ENCODE measurements at places on chromosomes 5 and 9.

DNA sequence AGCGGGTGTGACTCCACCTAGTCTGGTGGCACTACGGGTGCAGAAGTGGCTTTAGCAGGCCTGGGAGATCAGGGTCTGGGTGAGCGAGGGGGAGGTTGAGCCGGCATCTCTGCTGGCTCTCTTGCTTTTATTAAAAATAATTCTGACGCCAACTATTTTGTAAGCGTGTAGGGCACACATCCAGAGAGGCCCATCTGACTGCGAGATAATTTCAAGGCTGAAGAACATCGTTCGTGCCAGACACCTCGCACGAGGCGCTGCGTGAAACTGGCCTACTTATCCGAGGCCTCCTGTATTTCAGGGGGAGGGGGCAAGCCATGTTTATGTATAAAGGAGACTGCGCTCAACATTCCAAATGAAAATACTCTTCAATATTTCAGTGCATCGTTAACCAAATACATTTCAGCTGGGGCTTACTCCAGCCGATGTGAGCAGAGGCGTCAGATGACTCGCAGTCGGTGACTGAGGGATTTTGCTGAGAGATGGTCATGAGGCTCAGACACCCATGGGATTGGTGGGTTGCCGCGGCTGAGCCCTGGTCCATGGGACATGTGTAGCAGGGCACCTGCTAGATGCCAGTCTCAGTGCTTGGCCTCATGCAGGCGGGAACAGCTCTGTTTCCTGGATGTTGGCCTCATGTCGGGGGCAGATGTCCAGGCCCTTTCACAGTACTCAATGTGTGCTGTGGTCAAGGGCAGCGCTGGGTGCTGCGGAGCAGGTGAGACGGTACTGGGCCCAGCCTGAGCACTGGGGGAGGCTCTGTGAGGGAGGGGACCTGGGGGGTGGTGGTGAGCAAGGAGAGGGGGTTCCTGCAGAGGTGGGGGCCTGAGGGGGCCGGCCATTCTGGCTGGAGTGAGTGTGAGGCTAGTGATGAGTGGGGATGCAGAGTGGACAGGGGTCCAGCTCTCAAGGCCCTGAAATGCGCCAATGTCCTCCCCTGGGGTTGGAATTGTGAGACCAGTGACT, 201.5 kb downstream of the DAB2IP start:
- no peak for DNase-seq

DNA sequence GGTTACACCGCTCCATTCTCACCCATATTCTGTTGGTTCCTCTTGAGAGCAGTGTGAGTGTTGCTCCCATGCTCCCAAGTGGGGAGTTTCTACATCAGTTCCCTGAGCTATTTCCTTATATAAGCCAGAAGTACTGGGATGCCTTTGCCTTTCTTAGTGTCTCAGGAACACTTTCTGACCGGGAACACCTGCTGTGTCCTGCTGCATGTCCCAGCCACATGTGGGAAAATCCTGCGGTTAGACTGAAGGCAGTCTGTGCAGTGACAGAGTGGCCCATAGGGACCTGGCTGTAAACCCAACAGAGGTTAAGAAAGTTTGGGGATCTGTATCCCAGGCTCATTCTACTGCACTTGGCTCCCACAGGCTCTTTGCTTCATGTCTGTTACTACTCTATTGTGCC, 126.0 kb downstream of the EGFLAM start:
- DNase-seq = no peak

GRCh38 chr9:120299785-120300184, 280.2 kb downstream of the CDK5RAP2 start:
- no peak for DNase-seq

GRCh38 chr5:1190837-1191239, 10.6 kb upstream of the SLC6A19 start:
- DNase-seq = no peak

- DNase-seq = no peak
Measured at GRCh38 chr9:656926-657568, 184.4 kb upstream of the DMRT1 start.

DNA sequence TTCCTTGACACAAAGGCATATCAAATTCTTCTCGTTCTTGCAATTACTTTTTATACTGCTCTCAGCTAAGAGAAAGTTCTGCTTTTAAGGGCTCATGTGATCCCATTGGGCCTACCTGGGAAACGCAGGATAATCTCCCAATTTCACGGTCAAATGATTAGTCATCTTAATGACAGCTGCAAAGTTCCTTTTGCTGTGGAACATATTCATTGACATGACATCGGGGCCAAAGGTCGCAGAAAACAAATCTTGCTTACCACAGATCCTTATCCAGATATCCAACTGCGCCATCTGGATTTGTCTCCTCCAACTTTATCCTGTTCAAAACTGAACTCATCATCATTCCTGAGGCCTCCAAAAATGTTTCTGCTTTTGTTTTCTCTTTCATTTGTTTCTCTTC, 1085.6 kb upstream of the WWC1 start:
- no peak for DNase-seq

DNA sequence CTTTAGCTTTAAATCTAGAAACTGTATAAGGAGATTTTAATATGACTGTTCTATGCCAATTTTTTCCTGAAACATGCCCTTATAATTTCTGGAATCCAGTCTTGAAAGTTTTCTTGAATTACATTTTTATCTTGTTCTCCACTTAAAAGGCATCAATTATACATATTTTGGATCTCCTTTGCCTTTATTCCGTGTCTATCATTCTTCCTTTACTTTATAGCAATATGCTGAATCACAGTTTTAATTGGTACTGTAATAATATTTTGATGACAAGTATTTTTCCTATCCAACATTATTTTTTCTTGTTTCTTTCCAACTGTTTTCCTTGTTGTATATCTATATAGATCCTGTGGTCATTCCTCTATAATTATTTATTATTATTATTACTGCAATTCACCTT, 361.2 kb downstream of the PIK3R1 start:
- no peak for DNase-seq

GRCh38 chr5:157518963-157519362, 56.6 kb downstream of the ADAM19 start:
- no peak for DNase-seq

DNA sequence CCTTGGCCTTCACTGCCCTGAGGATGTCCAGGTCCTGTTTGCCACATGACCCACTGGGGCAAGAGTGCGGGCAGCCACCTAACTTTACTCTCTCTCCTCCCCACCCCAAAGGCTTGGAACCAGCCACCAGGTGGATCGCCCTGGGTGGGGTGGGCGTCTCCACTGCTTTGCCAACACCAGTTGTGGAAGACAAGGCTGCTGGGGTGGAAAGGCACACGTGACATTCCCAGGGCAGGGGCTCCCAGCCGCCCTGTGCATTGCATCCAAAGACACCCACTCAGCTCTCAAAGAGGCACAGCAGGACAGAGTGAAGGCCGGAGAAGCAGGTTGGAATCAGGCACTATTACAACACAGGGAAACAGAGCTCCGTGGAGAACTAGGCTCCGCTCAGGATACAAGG, 162.2 kb downstream of the OLFM1 start:
- no peak for DNase-seq

DNA sequence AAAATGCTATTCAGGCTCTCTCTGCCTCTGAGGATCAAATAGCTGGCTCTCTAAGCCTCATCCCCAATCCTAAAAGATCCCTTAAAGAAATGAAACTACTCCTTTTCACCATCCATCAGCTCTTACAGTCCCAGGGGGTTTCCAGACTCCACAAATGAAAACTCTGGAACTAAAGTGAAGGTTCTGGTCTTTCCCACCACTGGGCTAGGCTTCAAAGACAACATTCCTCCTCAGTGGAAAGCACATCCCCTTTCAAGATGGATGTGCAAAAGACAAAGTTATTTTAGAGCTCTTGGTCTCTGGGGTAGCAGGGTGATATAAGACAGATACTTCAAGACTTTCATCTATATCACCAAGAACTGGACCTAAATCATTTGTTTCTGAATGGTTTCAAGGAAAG, 106.9 kb downstream of the DCP2 start:
- no peak for DNase-seq

- DNase-seq = peak; percentile 21
Measured at GRCh38 chr5:1594357-1595106, 70.8 kb upstream of the LPCAT1 start.

- no peak for DNase-seq
Measured at GRCh38 chr5:165351342-165351741, 1845.9 kb downstream of the MAT2B start.

GRCh38 chr5:142757564-142757963, 12.6 kb upstream of the ARHGAP26 start:
- DNase-seq = no peak

- DNase-seq = no peak
Measured at GRCh38 chr9:104107799-104108198, 13.7 kb downstream of the SMC2 start.

DNA sequence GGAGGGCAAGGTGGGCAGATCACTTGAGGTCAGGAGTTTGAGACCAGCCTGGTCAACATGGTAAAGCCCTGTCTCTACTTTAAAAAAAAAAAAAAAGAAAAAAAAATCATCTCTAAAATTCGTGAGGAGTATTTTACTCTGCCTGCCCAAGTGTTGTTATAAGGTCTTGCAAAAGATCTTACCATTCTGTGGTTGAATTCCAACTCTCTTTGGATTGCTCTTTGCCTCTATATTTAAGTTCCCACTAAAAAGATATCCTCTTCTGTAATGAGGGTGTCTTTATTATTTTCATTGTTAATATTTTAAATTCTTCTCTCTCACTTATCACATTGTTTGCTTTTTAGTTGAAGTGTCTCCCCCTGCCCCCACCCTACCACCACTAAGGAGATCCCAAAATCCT, 33.4 kb downstream of the CREBRF start:
- no peak for DNase-seq

GRCh38 chr5:144040615-144041305, 129.7 kb downstream of the YIPF5 start:
- DNase-seq = no peak

- DNase-seq = no peak
Measured at GRCh38 chr9:36576866-36577265, 4.2 kb downstream of the MELK start.

DNA sequence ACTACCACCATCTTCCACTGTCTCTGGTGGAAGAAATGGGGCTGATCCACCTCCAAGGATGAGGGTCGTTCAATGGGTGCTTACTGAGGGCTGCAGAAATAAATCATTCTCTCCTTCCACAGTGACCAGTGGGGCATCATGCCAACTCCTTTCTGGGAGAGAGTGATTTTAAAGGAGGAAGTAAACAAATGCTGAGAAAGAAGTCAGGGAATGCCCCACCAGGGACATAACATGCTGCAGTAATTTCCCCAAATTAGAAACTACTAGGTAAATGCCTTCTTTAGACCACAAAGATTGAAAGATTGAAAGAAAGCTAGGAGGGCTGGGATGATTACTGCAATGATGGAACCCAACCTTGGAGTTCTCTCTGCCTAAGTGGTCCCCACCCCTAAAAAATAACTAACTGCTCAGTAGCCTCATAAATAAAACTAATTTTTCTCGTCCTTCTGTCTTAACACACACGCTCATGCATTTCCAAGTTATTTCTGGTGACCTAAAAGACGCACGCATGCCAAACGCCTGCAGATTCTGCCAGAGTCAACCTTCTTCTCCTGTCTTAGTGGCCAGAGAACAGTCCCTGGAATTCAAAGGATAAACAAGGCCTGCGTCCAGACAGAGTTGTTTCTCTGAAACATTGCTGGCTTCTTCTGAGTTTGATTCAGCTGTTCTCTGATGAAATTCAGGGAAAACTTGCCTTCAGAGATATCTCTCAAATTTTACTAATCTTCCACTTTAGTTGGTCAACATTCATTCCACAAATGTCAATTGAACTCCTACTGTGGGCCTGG, 250.0 kb downstream of the NR3C1 start:
- DNase-seq = no peak

- no peak for DNase-seq
Measured at GRCh38 chr5:179214678-179215077, 130.6 kb downstream of the ADAMTS2 start.

- DNase-seq = peak; percentile 55
Measured at GRCh38 chr9:91164724-91165520, 196.8 kb downstream of the AUH start.

DNA sequence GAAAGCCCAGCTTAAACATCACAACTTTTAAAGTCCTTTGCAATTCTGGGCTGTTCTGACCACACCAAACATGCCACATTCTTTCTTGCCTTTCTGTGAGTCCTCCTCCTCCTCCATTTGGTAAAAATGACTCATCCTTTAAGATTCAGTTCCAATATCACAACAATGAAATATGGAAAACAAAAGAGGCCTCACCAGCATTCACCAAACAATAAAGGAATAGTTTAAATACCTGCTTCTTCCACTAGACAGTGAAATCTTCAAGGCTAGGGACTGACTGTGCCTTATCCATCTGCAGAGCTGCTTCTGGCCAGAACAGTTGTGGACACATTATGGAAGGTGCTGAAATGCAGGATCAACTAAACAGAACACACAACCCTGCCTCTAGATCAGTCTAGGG, 36.0 kb downstream of the NR6A1 start:
- DNase-seq = no peak

- DNase-seq = peak; percentile 63
Measured at GRCh38 chr5:373710-374602, 52.4 kb downstream of the AHRR start.

Measured in activated effector memory CD4-positive, alpha-beta T cell treated with Interleukin-2 at 50 U/mL for 16 hours (primary cell).